ENCODE measurements at places on chromosomes 6 and 20. TPM values are rescaled to one million over a fixed set of nuclear protein-coding genes. Genes with fewer than 3 reads are reported as not detected.

The RSPH9 gene
- total RNA-seq, result 1.2 TPM

The GDAP1L1 gene
- not detected for total RNA-seq

The NFKBIE gene
- 9.2 TPM for total RNA-seq

The GTF3C6 gene
- 31.3 TPM for total RNA-seq

The RIPOR3 gene
- 11.0 TPM for total RNA-seq

The PDE10A gene
- 2.4 TPM for total RNA-seq

The FBXL4 gene
- total RNA-seq, result 13.1 TPM

The ENPP5 gene
- total RNA-seq, result 0.51 TPM

The IRF4 gene
- total RNA-seq, result not detected

The NHSL1 gene
- 16.5 TPM for total RNA-seq

The GRM1 gene
- not detected for total RNA-seq

The CLDN20 gene
- total RNA-seq, result not detected

The BTBD3 gene
- total RNA-seq, result 15.5 TPM

The E2F3 gene
- 5.1 TPM for total RNA-seq

The GGTLC1 gene
- not detected for total RNA-seq

The SCRT2 gene
- total RNA-seq, result not detected

The ARMC2 gene
- 0.94 TPM for total RNA-seq
